ENCODE measurements at places on chromosomes 12 and 14.

GRCh38 chr14:103727313-103727980 is 11.8 kb downstream of the ZFYVE21 start:
- no peak for DNase-seq

GRCh38 chr14:26124896-26125438 is 472.9 kb downstream of the NOVA1 start:
- no peak for DNase-seq

DNA sequence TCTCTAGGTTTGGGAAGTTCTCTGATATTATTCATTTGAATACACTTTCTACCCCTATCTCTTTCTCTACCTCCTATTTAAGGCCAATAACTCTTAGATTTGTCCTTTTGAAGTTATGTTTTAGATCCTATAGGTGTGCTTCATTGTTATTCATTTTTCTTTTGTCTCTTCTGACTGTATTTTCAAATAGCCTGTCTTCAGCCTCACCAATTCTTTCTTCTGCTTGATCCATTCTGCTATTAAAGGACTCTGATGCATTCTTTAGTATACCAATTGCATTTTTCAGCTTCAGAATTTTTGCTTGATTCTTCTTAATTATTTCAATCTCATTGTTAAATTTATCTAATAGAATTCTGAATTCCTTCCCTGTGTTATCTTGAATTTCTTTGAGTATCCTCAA is 199.2 kb downstream of the CRADD start:
- DNase-seq, result no peak

- peak; percentile 62 for DNase-seq
Observed at GRCh38 chr12:131133015-131133905, 179.6 kb downstream of the ADGRD1 start.

DNA sequence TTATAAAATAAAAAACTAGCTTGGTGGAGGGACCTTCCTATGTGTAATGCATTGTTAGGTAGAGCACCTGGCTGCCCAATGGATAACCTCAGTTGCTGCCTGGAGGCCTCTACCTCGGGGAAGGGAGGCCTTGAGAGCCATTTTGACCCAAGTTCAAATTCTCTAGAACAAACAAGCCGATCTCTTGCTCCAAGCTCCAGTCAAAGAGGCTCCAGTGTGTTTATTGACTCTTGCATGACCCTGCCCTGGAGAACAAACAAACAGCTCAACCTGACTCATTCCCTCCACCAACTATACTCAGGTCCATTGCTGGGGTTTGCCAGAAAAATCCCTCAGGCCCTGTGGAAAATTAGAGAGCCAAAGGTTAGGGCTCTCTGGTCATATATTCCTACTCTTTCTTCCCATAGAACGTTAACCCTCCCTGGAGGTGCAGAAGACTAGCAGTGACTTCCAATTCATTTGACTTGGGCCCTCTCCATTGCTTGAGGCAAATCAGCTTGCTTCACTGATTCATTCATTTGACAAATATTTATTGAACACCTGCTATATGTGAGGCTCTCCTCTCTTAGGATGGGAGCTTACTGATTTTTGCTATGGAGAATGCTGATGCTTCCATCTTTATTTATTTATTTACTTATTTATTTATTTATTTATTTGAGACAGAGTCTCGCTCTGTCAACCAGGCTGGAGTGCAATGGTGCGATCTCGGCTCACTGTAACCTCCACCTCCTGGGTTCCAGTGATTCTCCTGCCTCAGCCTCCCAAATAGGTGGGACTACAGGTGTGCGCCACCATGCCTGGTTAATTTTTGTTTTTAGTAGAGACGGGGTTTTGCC is 73.7 kb upstream of the CISTR start:
- no peak for DNase-seq

GRCh38 chr14:53764846-53765245 is 191.8 kb downstream of the BMP4 start:
- DNase-seq, result no peak

- no peak for DNase-seq
Observed at GRCh38 chr12:57225680-57226210, 3.8 kb upstream of the SHMT2 start.

DNA sequence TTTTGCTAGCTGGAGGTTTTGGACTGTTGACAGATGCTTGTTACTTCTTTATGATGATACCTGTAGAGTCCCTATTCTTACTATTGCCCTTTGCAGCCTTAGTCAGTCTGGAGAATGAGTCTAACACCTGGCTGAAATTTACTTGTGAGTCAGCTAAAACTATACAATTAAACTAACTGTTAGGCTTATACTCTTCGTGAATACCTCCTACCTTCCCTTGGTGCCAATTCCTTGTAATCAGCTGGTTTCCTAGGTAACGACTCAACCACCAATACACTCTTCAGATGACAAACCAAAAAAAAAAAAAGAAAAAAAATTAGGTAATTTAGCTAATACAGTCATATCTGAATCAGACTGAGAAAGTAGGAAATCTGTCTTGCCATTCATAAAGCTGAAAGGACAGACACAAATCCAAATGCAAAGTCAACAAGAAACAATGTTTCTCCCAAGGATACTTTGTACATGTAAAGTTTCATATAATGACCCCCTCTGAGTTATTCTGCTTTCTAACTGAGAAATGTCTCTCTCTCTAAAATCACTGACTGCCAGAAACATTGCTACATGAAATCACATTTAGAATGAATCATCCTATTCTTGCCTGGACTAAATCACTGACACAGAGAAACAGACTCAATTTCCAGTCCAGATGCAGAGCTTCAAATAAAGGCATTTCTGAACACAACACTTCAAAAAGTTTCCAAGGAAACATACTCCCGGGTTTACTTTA is 56.5 kb upstream of the CDKL1 start:
- DNase-seq, result no peak

- DNase-seq, result no peak
Observed at GRCh38 chr12:30630076-30630978, 65.3 kb downstream of the IPO8 start.

DNA sequence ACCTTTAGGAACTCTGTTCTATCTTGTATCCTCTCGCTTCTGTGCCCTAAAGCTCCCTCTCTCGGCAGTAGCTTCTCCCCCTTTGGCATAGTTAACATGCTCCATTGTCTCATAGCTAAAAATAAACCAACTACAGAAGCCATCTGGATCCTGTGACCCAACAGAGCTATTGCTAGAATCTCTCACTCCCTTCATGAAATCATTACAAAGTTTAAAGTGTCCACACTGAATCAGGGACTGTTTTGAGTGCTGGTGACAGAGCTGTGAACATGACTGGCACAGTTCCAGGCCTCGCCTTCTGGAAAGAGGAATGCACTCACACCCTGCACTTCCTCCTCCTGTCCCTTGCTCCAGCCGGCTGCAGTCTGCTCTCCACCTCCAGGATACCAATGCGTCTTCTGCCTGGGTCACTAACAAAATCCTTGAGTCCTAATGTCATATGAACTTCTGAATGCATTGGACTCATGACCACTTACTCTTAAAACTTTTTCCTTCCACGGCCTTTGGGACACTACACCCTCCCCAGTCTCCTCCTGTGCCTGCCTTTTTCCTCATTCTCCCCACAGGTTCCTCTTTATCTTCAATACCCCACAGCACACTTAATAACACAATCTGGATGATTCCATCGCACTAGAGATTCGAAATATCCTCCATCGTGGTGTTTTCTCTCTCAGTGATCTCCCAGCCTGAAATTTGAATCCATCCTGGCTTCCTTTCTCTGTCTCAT is 13.2 kb downstream of the PLBD1 start:
- peak; percentile 86 for DNase-seq

- DNase-seq, result no peak
Observed at GRCh38 chr14:67343601-67344230, 15.9 kb downstream of the ATP6V1D start.

GRCh38 chr14:58977366-58977765 is 211.1 kb upstream of the DAAM1 start:
- DNase-seq, result no peak

- peak; percentile 79 for DNase-seq
Observed at GRCh38 chr12:54603173-54603814, 14.8 kb upstream of the PPP1R1A start.
